ENCODE measurements at places on chromosomes 4 and X.

- DNase-seq = no peak
These were observed 168.8 kb upstream of the HS3ST1 start for GRCh38 chr4:11597506-11597905.

- peak; percentile 43 for DNase-seq
These were observed 82.3 kb downstream of the SPRY1 start for GRCh38 chr4:123478859-123479345.

DNA sequence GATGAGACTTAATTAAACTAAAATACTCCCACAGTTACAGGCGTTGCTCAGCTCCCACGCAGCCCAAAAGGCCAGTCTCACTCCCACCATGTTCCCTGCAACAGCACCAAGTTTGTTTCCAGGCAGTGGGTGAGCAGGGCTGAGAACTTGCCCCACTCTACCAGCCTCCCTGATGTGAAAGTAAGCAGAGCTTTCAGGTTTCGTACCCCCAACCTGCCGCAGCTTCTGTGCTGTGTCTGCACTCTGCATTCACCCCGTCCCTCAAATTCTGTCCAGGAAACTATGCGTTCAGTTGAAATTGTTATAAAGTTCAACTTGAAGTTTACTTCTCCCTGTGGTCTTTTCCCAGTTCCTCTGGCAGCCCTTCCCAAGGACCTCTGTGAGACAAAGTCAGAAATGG is 17.2 kb downstream of the GLUD2 start:
- no peak for DNase-seq

DNA sequence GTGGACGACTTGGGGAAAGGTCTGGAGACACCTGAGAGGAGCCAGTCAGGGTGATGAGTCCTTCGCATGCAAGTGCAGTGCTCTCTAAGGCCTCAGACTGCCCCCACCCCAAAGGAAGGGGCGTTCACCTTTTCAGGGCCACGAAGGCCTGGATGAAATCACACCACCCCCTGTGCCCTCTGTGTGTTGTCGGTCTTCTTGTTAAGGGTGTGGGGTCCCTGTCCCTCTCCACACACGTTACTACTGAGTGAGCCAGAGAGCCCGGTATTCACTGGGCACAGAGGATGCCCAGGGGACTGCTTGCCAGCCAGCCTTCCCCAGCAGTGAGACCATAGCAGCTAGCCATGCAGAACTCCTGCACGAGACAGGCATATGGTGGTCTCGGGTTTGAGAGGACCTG is 72.0 kb downstream of the MTMR1 start:
- no peak for DNase-seq

DNA sequence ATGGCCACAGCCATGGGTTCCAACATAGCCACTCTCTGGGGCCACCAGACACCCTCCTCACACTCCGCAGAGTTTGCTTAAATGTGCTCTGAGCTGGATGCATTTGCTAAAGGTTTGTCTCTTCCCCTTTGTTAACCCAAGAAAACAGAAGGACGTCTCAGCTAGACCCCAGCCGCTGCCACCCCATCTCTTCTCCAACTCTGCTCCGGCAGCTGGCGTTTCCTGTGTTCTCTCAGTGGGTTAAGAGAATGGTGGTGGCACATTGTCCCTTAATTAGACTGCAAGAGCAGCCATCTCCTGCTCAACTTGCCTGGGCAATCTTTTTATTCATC is 43.7 kb upstream of the FAM9C start:
- DNase-seq = no peak

- no peak for DNase-seq
These were observed 521.5 kb downstream of the GRID2 start for GRCh38 chr4:92825256-92825655.

DNA sequence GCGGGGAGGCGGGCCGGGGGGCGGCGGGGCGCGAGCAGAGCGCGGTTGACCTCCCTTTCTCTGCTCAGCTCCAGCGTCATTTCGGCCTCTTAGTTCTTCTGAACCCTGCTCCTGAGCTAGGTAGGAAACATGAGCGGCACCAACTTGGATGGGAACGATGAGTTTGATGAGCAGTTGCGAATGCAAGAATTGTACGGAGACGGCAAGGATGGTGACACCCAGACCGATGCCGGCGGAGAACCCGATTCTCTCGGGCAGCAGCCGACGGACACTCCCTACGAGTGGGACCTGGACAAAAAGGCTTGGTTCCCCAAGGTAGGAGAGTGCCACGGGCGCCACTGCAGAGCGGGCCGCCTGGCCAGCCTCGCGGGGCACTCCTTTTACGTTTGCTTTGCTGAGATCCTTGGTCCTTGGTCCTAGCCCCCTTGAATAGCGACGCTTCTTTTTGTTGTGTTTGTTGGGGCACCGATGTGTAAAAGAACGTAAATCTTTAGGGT is at the start of gene HTATSF1:
Gene HTATSF1 (plus strand): TSS at position 37 of the 497 bp plus-strand sequence. CDS start 93 bp downstream, at position 130.
- no peak for DNase-seq
